ENCODE measurements at places on chromosomes 7 and 10.

- DNase-seq, result no peak
Observed at GRCh38 chr10:122576291-122576690, 15.7 kb downstream of the DMBT1 start.

DNA sequence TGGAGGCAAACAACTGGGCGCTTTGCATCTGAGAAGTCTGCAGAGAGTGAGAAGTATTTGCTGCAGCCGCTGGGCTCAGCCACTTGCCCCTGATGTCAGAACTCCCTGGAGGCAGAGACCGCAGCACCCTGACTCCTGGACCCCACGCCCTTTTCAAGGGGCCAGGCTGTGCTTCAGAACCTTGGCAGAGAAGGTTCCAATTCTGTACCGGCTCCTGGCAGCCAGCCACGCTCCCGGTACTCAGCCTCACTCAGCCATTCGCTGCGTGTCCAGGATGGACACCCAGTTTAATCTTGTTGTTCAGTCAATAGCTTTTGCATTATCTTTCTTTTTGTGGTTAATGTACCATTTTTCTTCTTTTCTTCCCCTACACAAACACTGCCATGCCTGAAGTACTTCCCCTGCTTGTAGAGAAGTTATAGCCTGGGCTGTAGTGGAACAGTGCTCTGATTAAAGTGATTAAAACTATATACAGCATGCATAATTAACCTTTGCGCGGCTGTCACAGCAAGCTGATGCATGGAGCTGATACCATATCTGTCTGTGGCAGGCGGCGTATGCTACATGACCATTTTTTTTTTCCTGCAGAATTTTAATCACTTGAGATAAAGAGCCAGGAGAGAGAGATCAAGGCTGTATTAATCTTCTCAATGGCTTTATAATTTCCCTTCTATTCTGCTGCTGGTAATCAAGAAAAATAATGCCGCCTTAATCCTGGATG lies 578.5 kb downstream of the SDK1 start:
- no peak for DNase-seq

- DNase-seq, result no peak
Observed at GRCh38 chr10:75956624-75957023, 525.2 kb downstream of the LRMDA start.

DNA sequence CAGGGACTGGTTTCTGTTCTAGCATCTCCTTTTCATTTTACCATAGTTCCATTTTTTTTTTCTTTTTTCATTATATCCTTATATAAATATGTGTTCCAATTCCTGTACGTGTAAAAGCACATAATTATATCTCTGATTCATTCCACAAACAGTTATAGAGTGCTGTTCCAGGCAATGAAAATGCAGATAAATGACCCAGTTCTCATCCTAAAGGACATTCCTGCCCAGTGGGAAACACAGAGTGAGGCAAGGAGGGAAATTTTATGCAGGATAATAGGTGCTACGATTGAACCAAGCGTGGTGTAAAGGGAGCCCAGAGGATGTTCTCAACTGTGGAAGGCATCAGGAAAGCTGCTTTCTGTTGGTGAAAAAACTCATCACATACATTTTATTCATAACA lies 408.1 kb downstream of the GATA3 start:
- no peak for DNase-seq

- no peak for DNase-seq
Observed at GRCh38 chr7:98284335-98285036, 3.0 kb downstream of the BRI3 start.

DNA sequence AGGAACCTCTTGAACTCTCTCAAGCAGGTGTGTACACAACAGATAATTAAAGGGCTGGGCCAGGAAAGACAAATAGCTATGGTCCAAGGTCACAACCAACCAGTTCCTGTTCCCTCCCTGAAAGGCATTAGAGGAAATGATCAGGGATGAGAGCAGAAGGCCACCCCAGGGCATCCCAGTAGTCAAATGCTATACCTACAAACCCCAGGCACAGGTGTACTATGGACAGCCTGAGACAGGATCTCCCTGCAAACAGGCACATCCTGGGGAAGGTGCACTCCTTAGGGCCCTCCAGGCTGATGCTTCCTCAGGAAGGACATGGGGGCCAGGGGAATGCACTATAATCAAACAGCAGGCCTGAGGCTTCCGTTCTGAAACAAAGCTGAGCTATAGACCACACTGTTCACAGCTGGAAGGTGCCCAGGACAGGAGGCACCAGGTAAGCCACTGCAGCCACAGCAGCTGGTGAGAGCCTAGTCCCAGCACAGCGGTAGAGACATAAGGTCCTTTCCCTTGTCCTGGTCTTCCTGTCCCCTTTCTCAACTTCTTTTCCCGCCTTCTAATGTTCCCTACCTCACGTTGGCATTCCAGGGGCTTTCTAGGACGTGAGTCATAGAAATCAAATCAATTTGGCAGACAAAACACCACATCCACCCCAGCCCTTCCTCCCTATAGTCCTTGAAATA lies 13.3 kb downstream of the PARP12 start:
- peak; percentile 32 for DNase-seq

DNA sequence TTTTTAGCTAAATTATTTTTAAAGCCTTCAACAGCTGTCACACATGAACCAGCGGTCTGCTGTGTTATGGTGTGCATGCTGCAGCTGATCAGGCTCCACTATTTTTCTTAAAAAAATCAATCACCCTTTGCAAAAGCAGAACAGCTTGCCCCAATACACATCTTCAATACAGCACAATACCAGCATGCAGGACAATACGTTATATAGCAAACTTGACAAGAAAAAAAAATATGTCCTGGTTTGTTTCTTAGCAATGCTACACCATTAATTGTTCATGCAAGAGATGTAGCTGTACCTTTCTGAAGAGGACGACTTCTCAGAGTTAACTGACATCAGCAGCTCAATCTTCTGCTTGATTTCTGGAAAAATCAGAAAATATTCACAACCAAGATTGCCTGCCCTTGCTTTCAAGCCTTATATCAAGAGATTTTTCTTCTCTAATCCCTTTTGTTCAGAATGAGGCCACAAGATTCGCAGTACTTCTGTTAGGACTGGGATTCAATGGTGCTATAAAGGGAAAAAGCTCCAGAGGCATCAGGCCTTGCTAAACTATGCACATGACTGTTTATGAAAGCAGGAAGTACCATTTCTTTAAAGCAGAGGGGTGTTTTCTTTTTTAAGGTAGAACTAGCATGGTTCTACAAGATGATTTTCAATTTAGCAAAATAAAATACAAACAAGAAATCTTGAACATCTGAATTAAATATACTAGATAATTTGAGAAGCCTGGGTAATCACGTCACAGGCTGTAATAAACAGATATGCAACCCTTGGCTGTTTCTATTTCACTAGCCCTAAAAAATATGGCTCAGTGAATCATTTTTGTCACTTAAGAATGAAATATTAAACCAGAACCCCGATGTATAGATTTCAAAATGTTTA lies 120.0 kb downstream of the SRPK2 start:
- peak; percentile 63 for DNase-seq

GRCh38 chr10:102814873-102815661 lies 22.1 kb downstream of the CYP17A1 start:
- DNase-seq, result no peak

GRCh38 chr10:121130382-121130781 lies 279.2 kb downstream of the WDR11 start:
- no peak for DNase-seq

DNA sequence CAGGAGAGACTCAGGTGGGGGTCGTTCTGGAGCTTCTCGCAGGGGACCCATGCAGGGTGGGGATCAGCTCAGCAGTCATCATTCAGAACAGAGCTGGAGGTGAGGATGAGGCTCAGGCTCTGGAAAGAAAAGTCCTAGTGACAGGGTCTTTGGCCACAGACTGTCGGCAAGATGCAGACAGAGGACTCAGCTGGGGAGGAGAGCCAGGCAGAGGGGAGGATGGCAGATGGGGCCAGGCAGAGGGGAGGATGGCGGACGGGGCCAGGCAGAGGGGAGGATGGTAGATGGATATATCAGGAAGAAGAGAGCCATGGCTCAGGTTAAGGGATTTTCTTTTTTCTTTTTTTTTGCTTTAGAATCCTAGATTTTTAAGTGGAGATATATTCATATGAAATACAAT lies 7.7 kb upstream of the IL15RA start:
- DNase-seq, result no peak

GRCh38 chr7:151093748-151094147 lies 7.5 kb downstream of the AGAP3 start:
- no peak for DNase-seq

- DNase-seq, result no peak
Observed at GRCh38 chr7:30575910-30576309, 18.8 kb upstream of the GARS1 start.

- DNase-seq, result no peak
Observed at GRCh38 chr10:1597370-1598146, 139.8 kb downstream of the ADARB2 start.

DNA sequence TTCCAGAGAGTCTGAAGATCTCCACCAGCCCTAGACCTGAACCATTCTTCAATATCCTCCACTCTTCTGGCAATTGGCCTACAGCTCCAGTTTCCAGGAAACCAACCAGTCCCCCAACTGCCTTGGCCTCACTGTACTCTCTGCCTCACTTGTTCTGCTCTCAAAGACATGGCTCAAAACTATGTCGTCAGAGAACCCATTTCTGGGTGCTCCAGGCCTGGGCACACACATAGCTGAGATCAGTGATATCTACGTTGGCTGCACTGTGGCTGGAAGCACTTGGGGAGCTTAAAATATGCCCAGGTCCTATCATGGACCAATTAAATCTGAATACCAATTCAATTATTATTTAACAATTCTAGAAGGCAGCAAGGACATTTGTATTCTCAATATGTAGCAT lies 93.1 kb downstream of the COBL start:
- DNase-seq, result no peak

DNA sequence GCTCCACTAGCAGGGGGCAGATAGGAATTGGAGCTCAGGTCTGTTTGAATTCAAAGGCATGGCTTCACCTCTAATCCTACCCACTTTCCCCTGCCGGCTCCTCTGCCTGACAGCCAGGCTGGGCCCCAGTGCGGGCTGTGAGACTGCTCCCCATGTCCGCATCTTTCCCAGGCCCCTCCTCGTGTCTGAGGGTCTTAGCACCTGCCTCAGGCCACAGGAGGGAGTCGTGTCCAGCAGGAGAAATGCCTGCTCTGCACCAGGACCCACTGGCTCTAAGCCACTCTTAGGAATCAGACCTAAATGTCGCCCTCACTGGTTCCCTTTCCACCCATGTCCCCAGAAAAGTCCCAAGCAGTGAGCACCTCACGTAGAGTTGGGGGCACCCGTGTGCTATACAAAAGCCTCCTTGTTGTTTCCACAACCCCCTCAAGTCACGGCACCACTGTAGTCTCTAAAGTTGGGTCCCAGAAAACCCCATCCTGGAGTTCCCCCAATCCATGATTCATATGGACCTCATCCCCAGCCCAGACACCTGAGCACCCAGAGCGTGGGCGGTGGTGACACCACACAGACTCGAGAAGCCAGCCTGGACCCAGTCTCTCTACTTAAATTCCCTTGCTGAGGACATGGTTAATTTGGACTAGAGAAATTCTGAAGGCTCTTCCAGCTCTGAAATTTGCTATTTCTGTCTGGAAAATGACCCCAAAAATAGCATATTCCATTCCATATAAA lies 466.4 kb upstream of the ZMIZ1 start:
- no peak for DNase-seq

DNA sequence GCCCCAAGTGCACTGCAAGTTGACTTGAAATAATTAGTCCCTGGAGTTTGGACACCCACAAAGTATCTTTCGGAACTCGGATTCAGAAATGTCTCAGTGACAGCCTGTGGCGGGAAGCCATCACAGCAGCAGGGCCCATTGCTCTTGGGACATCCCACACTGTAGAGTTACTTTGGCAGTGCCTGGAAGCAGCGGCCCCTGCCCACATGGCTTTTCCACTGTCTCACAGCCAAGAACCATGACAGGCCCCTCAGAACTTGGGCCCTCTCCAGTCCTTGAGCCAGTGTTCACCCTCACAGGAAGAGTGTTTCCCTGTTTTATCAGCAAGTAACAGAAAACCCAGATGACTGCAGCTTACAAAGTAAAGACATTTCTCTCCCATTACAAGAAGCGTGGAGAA lies 477.0 kb upstream of the GALNT17 start:
- DNase-seq, result no peak

- no peak for DNase-seq
Observed at GRCh38 chr7:143356414-143357050, 6.0 kb downstream of the FAM131B start.

- no peak for DNase-seq
Observed at GRCh38 chr10:27890971-27891370, 107.9 kb downstream of the ODAD2 start.

- no peak for DNase-seq
Observed at GRCh38 chr7:17463511-17464085, 165.1 kb downstream of the AHR start.

GRCh38 chr7:40649247-40649646 lies 514.4 kb downstream of the SUGCT start:
- DNase-seq, result no peak

- no peak for DNase-seq
Observed at GRCh38 chr10:122140941-122141623, 130.0 kb upstream of the BTBD16 start.

DNA sequence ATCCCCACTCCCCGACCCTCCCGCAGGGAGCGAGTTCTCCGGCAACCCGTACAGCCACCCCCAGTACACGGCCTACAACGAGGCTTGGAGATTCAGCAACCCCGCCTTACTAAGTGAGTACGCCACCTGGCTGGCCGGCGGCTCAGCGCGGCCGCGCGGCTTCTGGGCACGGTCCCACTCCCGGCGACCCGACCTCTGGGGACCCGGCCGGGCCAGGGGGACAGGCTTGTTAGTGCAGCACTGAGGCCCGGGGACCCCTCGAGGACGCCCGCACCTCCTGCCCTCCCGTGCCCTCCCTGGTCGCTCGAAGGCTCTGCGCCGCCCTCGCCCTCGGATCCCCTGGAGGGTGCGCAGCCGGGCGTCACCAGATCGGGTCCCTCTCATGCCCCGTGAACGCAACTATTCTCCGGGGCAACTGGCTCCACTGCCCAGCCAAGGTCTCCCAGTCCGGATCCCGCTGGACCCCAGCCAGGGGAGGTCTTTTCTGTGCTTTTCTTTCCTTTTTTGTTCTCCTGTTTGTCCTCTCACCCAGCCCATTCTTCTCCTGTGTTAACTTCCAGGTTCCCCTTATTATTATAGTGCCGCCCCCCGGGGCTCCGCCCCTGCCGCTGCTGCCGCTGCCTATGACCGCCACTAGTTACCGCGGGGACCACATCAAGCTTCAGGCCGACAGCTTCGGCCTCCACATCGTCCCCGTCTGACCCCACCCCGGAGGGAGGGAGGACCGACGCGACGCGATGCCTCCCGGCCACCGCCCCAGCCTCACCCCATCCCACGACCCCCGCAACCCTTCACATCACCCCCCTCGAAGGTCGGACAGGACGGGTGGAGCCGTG lies 81.8 kb downstream of the PAX2 start:
- DNase-seq, result peak; percentile 50

GRCh38 chr7:84663224-84663623 lies 468.6 kb upstream of the SEMA3A start:
- DNase-seq, result no peak

GRCh38 chr10:106938513-106938912 lies 226.0 kb downstream of the SORCS1 start:
- DNase-seq, result peak; percentile 24

- DNase-seq, result no peak
Observed at GRCh38 chr7:10557375-10557774, 416.3 kb upstream of the PHF14 start.

GRCh38 chr7:138934861-138935260 lies 46.3 kb downstream of the KIAA1549 start:
- no peak for DNase-seq

- no peak for DNase-seq
Observed at GRCh38 chr7:31028006-31028405, 24.1 kb upstream of the ADCYAP1R1 start.

Data from RPMI8226 (cell line).